AG20443 (cell line): ENCODE measurements at places on chromosomes 1 and 21.

DNA sequence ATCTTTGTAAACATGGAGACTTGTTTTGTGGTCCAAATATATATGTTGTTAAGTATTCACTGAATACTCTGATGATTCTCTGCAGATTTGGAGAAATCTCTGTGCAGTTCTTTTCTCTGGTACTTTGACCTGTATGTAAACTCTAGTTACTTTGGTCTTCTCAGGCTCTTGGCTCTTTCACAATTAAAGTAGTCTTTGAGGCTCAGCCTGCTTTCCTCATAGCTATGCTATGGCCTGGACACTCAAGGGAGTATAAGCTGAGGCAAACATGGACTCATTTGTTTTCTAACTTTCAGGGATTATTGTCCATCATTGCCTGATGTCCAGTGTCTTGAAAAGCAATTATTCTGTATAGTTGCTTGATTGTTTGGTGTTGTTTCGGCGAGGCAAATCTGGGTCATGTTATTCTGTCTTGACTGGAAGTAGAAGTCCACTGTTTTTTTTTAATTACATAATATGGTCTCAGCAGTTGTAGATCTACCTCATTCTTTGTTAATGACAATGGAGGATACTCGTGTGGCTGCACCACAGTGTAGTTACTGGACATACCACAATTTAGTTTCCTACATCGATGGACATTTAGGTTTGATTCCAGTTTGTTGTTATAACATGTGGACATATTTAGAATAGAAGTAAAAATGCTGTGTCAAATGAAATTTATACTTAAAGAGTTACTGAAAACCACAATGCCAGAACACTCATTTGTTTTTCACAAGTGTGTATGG is 9.2 kb downstream of the PTBP2 start:
- no peak for DNase-seq

- no peak for DNase-seq
Observed at GRCh38 chr1:61058483-61059245, 23.7 kb upstream of the NFIA start.

- no peak for DNase-seq
Observed at GRCh38 chr21:28762357-28762735, 230.3 kb downstream of the LTN1 start.

DNA sequence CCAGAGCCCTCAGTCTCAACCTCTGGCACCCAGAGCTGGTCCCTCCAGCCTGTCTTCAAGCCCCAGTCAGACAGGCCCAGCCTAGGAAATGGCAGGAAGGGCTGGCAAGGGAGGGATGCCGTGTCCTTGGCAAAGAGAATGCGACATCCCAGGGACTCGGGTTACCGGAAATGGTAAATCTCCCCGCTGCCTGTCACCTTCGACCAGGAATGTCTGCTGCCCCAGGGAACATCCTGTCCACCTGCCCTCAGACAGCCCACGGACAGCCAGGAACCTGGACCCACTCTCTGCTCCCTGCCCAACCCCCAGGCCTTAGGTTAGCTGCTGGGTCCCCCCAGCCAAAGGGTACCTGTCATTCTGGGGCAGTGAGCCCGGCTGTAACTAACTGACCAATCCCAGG is 23.9 kb downstream of the HSPG2 start:
- no peak for DNase-seq

GRCh38 chr1:205275133-205275532 is 46.4 kb downstream of the NUAK2 start:
- DNase-seq: no peak
